AG08395 (cell line): ENCODE measurements at places on chromosomes 7 and 10.

GRCh38 chr7:157323401-157323800 is 13.4 kb upstream of the DNAJB6 start:
- no peak for DNase-seq

DNA sequence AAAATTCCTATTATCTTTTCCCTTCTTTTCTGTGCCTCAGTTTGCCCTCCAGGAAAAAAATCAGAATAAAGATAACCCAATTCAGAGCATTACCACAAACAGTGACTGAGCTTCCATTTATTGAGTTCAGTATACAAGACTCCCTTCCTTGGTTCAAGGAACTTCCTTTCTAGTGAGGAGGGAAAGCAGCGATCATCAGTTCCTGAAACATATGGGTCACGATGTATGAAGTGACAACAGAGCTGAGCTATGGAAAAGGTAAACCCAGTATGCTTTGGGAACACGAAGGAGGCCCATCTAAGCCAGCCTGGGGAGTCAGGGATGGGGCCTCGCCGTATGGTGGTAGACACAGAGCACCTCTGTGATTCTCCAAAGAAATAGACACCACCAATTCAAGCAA is 15.8 kb downstream of the C10orf71 start:
- no peak for DNase-seq

- peak; percentile 45 for DNase-seq
Observed at GRCh38 chr7:39811161-39811614, 138.9 kb upstream of the CDK13 start.

- DNase-seq, result no peak
Observed at GRCh38 chr7:124257638-124258308, 224.9 kb upstream of the TMEM229A start.

- no peak for DNase-seq
Observed at GRCh38 chr10:31701546-31701945, 227.1 kb downstream of the ARHGAP12 start.

DNA sequence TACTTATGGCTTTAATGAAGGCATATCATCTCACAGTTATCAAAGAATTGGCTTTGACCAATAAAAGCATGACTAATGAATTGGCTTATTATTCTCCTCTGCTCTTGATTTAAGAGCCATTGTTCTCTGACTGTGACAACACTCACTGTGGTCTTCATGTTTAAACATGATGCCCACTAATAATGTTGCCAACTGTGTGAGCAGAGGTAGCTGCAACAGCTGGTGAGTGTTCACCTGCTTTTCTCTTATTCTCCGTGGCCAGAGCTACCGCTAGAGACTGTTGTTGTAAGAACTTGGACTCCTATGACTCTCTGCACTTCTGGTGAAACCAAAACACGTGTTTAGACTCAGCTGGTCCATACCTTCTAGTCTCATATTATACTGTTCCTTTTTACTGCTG is 335.9 kb downstream of the XPNPEP1 start:
- no peak for DNase-seq

GRCh38 chr10:122911889-122912484 is 1.6 kb downstream of the FAM24A start:
- peak; percentile 70 for DNase-seq

DNA sequence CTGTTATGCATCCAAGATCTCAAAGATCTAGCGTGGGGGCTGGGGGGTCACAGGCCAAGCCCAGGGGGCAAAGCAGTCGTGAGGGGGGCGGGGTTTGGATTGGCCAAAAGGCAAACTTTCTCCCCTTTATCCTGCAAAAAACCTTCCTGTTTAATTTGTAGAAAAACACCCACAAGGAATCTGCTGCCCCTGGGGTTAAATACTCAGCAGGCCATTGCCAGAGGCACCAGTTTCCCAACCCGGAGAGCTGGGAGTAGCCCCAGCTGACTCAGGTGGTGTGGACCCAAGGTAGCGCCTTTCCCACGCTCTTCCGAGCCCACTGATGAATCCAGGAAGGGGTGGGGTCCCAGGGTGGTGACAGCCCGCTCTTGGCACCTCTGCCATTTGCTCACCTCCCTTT is 21.4 kb downstream of the KCP start:
- no peak for DNase-seq

DNA sequence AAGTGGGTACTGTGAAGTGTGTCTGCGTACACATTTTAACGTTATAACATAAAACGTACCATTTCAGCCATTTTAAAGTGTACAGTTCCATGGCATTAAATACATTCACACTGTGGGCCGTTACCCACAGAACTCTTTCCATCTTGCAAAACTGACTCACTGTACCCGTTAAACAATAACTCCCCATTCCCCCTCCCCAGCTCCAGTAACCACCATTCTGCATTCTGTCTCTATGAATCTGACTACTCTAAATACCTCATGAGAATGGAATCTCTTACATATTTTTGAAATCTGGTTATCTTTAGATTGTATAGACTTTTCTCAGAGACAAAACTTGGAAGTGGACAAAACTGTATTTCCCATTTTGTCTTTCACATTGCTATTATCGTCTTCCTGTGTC is 9.3 kb downstream of the ARL3 start:
- DNase-seq, result no peak

DNA sequence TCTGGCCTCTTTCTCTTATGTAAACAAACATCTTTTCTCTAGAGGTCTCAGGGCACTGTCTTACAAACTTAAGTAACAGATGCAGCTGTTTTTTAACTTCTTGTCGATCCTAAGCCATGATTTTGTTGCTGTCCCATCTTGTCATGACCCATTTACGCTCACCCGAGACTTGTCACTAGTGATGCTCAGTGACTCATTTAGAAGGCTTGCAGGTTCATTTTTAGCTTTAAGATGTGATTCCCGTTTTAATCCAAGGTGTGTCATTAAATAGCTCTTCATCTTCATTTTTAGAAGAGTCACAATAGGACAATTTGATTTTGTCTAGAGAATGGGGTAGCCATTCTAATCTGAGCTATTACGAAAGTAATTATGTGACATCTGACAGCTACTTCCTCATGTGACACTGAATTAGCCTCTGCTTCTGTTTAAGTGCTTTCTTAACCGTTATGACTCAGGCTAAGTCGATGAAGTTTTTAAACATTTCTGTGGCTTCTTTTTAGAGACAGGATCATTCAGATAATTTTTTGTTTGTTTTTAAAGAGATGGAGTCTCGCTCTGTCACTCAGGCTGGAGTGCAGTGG is 42.7 kb downstream of the SPDYE5 start:
- peak; percentile 71 for DNase-seq

- DNase-seq, result no peak
Observed at GRCh38 chr10:21556527-21556926, 22.5 kb downstream of the MLLT10 start.

DNA sequence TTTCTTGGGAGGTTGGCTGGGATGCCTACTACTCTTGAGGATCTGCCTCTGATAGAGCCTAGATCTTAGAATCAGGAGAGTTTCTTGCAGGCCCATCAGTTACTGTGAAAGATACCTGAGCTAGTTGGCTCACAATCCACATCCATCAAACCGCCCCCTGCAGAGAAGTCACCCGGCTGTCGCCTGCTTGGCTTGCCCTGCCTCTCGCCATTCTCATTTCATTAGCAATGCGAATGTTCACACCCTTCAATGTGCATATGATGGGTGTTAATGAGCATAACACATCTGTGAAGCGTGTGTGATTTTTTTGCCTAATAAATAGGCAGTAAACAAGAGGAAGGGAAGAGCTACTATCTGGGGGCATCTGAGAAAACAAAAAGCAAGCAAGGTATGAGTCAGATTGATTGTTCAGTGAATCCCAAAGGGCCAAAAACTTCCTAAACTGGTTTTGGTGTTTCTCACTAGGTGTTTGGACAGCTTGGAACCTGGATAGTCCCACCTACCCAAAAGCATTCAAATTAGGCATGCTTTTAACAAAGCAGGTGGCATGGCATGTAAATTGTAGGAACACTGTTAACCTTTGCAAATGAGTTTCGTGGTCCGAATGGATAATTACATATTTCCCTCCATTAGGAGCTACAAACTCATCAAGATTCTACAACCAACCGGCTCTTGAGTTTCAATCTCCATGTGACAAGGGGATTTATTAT is 272.3 kb upstream of the C7orf33 start:
- DNase-seq, result no peak

DNA sequence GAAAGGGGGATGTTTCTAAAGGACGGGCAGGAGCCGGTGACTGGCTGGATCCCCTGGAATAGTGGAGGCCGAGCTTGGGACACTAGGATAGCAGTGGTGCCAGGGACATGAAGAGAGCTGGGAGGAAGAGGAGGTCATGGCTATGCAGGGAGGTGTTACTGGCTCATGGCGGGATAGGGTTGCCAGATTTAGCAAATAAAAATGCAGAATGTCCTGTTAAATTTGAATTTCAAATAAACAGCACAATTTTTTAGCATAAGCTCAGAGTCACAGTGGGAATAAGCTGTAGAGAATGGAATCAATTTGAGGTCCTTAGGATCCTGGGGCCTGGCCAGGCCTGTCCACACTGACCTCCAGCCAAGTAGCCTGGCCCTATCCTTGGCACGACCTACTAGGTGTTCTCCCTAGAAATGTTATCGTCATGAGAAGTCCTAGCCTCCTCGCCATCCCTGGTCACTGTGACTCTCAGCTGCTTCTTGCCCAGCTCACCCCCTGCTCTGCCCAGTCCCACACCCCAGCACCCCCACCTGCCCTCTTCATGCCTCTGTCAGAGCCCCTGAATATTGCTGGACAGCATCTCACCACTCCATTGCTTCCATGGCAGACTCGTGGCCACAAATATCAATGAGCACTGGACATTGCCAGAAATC is 7.6 kb upstream of the KCP start:
- DNase-seq, result no peak

GRCh38 chr7:154804449-154804848 is 198.5 kb downstream of the PAXIP1 start:
- DNase-seq, result no peak

GRCh38 chr7:117408831-117409230 is 18.5 kb downstream of the ASZ1 start:
- no peak for DNase-seq

GRCh38 chr7:106484562-106484961 is 176.4 kb downstream of the CCDC71L start:
- DNase-seq, result peak; percentile 26

DNA sequence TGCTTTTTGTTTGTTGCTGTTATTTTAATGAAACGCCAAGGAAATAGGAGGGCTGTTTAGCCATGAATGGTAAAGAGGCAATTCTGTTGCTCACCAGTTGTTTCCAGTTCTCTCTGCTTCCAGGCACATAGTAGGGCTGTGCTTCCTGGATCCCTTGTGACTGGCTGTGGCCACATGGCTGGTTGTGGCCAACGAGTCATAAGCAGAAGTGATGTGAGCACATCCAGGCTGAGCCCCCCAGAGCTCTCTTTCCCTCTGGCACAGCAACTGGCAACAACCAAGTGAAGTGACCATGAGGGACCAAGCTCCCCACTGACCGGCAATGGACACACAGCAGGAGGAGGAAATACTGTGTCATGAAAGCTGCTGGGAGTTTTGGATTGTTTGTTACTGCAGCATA is 10.3 kb downstream of the GRID1 start:
- DNase-seq, result no peak

- DNase-seq, result no peak
Observed at GRCh38 chr10:121583857-121584256, 14.4 kb downstream of the FGFR2 start.

DNA sequence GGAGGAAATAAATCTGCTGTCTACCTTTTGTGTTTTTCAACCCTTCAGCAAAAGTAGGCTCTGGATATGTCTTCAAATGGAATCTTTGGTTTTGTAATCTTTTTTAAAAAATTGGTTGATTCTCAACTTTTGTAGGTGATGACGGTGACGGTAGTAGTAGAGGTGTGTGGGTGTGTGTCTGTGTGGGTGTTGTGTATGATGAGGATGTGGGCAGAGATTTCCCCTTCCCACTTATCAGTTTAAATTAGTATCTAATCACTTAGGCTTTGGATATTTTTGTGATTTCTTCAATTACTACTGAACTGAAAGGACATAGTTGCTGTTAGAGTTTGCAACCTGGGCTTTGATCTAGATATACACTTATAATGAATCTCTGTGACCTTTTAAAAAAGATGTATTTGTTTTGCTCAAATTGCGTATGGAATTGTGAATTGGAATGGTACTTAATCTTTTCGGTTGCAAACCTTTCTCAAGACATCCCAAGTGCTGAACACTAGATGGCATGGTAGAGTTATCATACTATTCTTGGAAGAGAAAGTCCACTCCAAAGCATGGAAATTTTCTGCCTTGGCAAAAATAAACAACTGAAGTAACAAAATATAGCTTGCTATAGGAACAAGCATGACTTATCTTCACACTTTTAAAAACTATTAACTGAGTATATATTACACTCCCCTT is 51.9 kb upstream of the A1CF start:
- peak; percentile 52 for DNase-seq

GRCh38 chr10:22368981-22369380 is 23.7 kb downstream of the SPAG6 start:
- no peak for DNase-seq

DNA sequence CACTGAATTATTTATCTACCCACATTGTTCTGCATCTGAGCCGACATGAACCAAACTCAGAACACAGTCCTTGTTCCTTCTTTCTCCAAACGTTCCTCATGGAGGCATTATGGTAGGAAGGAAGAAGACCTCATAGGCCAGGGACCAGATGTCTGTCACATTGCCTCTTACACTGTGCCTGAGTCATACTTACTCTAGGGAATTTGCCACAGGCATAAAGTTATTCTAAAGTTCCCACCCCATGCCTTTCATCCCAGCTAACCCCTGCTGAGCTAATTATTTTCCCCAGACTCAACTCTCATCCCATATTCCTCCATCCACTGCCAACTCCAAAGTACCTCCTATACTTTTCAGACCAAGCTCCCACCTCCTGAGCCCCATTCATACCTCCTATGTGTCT is 21.2 kb downstream of the MAT1A start:
- peak; percentile 21 for DNase-seq

DNA sequence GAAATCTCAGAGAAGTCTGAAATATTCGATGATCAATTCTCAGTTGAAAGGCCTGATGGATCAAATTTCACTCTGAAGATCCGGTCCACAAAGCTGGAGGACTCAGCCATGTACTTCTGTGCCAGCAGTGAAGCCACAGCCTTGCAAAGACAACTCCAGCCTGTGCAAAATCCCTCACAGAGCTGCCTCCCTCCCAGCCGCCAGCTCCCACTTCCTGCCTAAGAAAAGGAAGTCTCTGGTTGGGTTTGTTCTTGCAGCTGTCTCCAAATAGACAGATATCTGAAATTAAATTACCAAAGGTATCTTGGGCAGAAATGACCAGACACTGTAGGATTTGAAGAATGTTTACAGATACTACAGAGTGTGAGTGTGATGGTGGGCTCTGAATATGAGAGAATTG is 43.4 kb upstream of the PRSS58 start:
- DNase-seq, result no peak

DNA sequence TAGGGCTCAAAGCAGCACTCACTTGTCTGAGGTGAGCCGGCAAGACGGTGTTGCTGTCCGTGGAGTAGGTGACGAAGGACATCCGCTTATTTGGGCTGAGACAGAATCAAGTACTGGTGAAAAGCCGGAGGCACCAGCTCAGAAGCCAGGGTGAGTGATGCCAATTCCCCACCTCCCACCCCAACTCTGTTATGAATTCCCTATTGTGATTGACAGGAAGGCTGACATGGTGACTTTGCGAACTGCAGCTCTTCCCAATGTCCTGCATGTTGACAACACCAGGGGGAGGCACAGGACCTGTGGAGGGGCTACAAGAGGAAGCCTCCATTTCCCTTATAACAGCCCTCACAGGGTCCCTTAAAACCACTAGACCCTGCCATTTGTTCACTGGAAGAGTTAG is 52.3 kb upstream of the MSMB start:
- DNase-seq, result no peak

GRCh38 chr7:69833964-69834363 is 235.7 kb downstream of the AUTS2 start:
- DNase-seq, result no peak

- DNase-seq, result no peak
Observed at GRCh38 chr7:90540406-90540805, 55.7 kb upstream of the CDK14 start.
